Kidney capillary endothelial cell (primary cell): ENCODE measurements at places on chromosomes 12 and 14.

DNA sequence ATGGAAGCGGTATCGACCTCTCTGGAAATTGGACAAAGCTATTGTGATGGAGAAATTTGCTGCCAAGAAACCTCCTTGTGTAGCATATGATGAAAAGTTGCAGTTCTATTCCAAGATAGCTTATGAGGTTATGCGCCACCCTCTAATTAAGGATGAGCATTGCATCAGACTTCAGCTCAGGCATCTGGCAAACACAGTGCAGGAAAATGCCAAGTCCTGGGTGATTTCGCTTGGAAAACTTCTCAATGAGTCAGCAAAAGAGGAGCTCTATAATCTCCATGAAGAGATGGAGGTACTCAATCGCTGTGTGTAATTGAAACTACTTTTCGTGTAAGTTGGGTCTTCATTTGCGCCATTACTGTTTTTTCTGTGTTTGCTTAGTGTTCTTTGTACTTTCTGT, 51.2 kb downstream of the DNAH10 start:
- DNase-seq, result no peak

DNA sequence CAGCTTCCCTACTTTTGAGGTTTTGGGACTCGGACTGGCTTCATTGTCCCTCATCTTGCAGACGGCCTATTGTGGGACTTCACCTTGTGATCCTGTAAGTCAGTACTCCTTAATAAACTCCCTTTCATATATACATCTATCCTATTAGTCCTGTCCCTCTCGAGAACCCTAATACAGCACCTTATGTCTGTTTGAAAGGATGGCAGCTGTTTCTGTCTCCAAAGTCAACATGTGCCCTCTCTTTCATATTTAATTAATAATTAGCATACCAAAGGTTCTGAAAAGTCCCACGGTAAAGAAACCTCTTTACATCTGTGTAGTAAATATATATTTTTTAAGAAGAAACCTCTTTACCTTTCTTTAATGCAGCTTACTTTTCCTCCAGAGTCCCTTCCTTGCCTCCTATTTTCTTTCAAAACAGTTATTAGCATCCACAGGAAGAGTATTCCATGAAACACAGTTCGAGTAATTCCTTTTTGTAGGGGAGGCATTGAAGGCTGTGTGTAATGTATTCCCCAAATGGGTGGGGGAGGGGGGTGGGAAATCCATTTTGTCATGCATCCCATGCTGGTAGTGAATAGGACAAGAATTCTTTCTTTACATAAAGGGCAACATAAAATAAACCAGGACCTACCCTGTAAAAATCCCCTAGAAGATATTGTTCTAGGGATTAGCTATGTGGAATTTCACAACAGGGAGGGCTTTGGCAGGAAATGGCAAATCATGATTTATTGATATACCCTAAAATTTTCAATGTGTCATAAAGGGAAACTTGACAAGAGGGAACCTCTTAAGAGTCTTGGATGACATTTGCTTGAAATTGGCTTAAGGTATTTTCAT, 241.5 kb downstream of the SUDS3 start:
- no peak for DNase-seq

GRCh38 chr12:132836795-132837331, 8.2 kb upstream of the GOLGA3 start:
- DNase-seq, result no peak

GRCh38 chr12:54882079-54882478, 27.8 kb downstream of the MUCL1 start:
- no peak for DNase-seq

DNA sequence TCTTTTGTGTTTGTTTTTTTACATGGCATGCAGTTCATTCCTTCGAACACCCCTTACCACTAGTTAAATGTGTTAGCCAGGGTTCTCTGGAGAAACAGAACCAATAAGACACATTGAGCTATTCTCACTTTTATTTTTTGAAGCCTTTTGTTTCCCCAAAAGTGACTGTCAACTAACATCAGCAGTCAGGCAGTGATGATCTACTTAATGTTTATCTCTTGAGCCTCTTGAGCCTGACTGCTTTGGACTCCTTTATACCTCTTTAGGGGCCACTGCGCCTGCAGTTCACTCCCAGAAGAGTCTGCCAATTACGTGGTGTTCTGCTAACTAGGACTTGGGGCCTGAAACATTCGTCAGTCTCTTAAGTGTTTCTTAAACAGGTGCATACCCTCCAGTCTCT, 163.7 kb upstream of the FLRT2 start:
- no peak for DNase-seq

DNA sequence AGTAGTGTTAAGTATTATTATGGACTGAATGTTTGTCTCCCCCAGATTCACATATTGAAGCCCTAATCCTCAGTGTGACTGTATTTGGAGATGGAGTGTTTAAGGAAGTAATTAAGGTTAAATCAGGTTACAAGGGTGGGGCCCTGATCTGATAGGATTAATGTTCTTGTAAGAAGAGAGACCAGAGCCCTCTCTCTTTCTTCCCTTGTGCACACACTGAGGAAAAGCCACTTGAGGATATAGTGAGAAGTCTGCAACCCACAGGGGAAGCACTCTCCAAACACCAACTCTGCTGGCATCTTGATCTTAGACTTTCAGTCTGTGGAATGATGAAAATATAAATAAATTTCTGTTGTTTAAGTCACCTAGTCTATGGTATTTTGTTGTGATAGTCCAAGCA, 2.2 kb upstream of the KLRG1 start:
- no peak for DNase-seq

GRCh38 chr12:124640056-124640455, 72.6 kb upstream of the NCOR2 start:
- peak; percentile 55 for DNase-seq

DNA sequence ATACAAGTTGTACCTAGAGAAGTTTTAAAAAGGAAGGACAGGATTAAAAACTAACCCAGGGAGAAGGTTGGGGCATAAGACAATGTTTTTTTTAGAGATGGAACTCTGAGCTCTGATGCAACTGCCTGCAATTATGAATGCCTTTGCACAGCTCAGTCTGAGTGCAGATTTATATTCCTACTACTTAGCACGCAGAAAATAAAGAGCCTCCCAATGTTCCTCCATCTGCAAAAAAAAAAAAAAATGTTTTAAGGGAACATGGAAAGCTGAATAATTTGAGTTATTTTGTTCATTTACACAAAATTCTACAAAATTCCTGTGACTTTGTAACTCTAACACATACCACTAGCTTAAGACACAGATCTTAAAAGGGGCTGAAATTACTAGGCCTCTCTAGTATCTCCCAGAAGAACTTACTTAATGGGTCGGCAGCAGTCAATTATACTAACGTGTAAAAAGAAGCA, 15.7 kb downstream of the CLIP1 start:
- DNase-seq, result no peak

DNA sequence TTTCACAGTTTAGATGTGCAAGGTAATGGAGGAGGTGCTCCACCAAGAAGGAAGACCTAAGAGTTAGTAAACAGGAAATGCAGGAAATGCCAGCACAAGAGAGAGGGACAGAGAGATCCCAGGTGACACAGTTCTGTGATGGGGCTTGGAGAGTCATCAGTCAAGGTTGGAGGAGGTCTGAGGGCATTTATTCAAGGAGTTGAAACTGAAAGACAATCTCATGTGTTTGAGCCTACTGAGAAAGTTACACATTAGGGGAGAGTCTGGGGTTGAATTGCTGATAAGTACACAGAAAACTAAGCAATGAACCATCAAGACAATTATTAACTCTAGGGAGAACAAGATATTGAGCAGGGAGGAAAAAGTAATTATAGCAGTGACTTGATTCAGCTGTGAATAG, 138.5 kb downstream of the ANO6 start:
- DNase-seq, result no peak

- no peak for DNase-seq
Measured at GRCh38 chr12:72311946-72312345, 39.8 kb downstream of the TRHDE start.

- no peak for DNase-seq
Measured at GRCh38 chr12:27279826-27280225, 35.7 kb downstream of the STK38L start.

DNA sequence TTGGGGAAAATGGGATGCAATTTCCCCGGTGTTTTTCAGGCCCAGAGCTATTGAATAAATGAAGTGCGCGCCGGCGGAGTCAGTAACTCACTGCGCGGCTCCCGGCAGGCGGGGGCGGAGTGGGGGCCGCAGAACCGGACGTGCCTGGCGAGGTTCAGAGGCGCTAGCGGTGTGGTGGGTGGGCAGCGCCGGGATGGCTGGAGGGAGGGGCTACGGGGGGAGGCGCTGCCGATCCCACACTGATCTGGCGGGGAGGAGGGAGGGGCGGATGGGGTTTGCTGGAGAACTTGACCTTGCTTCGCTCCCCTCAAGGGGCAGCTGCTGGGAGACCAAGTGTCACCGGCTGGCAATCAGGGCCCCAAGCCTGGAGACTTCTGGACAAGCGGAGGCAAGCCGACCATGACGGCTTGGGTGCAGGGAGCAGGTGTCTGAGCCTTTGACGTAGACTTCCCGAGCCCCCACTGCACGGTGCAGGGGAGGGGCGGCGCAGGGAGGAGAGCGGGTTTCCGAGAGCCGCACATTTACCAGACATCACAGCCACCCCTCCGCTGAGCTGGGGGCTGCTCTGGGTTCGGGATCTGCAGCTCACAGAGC, 174.1 kb upstream of the RTL1 start:
- DNase-seq, result peak; percentile 63

DNA sequence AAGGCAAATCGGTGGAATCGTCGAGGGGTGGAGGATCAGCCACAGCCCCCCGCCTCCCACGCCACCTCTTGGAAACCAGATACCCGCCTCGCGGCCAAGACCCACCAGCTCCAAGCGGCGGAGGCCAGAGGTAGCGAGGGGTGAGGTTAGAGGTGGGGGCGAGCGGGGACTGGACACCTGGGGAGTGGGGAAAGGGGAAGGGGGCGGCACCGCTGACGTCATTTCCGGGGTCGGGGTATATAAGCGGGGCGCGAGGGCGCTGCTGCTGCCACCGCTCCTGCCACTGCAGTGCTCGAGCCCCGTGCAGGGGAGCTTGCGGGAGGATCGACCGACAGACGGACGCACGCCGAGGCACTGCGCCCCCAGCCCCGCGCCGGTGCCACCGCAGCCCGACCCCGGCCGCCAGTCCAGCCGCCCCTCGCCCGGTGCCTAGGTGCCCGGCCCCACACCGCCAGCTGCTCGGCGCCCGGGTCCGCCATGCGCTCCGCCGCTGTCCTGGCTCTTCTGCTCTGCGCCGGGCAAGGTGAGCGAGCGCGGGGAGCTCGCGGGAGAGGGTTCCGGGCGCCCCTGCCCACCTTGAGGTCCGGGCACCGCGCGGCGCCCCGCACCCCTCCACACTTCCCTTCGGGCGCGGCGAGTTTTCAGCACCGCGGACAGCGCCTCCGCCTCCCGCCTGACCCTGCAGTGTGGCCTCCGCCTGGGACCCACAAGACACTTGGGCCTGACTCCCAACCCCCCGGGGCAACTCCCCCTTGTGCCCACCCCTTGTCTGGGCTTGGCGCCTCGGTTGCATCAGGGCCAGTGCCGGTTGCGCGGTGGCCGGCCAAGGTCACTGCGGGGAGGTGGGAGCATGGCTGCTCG, at the start of gene CHGA:
TSS of gene CHGA (plus strand) at position 268 of the 861 bp plus-strand sequence. CDS start at position 478, 210 bp downstream.
- DNase-seq, result peak; percentile 23

DNA sequence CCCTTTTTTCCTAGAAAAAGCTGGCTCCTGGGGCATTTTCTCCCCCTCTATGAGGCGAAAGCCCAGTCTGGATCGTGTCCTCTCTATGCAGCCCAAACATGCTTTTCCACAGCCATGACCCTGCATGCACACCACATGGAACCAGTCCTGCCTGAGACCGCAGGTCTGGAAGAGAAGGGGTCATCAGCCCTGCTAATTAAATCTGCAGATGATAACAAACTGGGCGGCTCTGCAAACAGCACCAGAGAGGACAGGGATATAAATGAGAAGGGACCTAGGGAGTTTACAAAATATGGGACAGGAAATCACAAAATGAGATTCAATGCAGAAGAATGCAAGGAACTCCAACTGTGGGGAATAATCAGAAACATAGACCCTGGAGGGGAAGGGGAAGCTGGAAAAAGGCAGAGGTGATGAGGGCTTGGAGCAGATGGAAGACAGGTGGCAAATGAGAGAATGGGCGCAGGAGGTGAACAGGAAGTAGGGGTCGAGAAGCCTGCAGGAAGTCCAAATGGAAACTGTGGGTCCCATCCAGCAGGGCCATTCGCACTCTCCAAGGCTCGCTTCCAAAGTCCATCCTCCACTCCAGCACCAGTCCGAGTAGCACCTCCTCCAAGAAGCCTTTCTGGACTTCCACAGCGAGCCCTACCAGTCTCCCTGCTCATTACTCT, 76.3 kb downstream of the ANO2 start:
- DNase-seq, result no peak

- no peak for DNase-seq
Measured at GRCh38 chr12:131137836-131138637, 184.3 kb downstream of the ADGRD1 start.

DNA sequence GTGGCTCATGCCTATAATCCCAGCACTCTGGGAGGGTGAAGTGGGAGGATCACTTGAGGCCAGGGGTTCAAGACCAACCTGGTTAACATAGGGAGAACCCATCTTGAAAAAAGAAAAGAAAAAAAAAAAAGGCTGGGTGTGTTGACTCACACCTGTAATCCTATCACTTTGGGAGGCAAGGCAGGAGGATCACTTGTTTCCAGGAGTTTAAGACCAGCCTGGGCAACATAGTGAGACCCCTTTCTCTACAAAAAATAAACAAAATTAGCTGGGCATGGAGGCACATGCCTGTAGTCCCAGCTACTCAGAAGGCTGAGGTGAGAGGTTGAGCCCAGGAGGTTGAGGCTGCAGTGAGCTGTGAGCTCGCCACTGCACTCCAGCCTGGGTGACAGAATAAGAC, 23.0 kb upstream of the LRP1-AS start:
- no peak for DNase-seq

DNA sequence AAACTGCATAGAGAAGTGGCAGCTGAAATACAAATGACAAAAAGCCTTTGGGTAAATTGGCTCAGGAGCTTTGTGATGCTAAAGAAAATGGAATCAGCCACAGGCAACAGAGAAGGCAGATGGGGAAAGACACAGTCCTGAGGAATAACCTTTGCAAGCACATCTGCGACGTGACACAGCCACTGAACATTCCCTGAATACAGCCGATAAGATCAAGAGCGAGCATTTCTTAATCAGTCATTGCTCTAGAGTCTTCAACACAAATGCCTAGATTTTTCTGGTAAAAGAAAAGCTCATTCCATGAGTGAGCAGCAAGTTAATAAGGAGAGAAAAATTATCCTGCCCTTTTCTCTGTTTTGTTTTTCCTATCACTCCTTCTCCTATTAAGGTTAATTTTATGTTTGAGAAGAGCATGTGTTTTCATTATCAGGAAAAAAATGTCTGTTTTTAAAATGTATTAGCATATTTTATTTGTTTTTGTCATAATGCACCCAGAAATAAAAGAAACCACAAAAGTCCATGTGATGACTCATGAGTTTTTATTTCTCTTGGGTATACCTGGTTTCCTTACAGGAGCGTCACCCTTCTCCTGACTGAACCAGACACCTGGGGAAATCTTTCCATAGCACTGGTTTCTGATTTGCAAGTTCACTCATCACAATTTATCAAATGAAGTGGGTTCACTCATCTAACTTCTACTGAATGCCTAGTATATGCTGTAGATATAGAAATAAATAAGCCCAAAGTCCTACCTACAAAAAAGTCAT, 45.4 kb upstream of the PCED1B start:
- no peak for DNase-seq
